IPS DF 6.9 (cell line): ENCODE measurements at places on chromosomes 5 and 9.

DNA sequence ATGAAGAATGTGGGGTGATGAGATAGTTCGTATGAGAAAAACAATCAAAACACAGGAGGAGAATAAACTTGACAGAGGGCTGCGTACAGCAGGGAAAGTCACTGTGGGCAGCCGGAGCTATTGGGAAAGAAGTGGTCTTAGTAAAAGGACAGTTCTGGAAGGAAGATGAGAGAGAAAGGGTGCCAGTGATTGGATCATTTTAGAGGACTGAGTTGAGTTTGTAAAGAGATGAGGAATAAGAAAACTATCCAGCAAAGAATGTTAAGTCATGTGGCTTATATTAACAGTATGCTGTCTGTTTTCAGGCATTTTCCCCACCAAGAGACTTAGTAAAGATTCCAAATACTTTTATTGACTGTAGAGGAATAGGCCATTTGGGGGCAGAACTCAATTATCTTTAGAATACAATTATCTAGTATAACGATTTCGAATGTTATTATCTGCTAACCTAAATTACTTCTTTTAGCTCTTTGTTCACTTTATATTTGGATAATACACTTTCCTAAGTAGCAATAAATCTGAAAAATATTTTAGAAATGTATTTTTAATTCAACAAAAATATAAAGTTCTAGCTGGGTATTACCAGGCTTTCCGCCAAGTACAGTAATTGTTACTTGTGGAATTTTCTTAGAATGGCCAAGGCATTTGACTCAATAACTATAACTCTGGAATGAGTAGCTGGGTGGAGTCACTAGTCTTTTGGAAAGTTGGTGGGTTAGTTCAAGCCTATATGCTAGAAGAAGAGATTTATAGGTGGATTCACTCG is 15.5 kb upstream of the LOX start:
- no peak for DNase-seq

DNA sequence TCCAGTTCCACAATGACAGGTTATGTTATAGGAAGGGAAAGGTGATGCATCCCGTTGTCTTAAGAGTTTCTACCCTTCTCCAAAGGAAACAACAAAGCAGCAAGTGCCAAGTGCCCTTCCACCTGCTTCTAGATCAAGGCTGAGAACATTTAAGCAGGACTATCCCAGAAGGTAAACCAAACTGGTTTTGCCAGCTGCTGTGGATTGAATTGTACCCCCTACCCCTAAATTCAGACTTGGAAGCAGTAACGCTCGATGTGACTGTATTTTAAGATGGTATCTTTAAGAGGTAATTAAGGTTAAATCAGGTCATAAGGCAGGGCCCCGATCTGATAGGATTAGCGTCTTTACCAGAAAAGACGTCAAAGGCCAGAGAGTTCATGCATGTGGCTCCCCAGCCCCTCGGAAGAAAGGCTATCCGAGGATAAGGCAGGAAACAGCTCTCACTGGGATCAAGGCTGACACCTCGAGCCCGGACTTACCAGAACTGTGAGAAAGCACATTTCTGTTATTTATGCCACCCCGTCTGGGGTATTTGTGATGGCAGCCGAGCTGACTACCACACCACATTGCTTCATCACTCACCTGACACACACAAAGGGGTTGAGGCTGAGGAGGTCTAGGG is 179.1 kb upstream of the RAI14 start:
- no peak for DNase-seq

DNA sequence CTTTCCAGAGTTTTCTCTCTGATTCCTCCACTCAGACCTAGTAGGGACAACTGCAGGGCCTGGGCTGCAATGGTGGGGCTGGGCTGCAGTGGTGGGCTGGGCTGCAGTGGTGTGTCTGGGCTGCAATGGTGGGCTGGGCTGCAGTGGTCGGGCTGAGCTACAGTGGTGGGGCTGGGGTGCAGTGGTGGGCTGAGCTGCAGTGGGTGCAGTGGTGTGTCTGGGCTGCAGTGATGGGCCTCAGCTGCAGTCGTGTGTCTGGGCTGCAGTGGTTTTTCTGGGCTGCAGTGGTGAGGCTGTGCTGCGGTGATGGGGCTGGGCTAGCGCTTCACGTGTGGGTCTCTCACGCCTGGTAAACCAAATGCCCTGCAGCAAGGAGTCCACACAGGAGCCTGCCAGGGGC is 27.4 kb downstream of the ABO start:
- DNase-seq: no peak

DNA sequence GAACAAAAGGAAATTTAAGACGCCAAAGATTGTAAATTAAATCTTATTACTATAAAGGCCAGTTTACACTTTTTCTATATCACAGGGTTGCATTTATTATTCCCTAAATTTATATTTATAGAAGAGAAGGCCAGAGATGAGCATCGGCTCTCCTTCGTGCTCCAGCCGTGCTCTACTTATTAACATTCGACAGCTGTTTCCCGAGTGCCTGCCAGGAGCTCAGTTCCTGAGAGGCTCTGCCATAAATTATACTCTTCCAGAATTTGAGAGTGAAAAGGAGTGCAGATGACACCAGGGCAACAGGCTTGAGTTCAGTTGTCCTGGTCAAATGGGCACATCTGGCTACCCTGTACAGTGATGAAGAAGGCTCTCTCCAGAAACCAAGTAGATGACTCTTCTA is 70.1 kb downstream of the PCSK5 start:
- no peak for DNase-seq

DNA sequence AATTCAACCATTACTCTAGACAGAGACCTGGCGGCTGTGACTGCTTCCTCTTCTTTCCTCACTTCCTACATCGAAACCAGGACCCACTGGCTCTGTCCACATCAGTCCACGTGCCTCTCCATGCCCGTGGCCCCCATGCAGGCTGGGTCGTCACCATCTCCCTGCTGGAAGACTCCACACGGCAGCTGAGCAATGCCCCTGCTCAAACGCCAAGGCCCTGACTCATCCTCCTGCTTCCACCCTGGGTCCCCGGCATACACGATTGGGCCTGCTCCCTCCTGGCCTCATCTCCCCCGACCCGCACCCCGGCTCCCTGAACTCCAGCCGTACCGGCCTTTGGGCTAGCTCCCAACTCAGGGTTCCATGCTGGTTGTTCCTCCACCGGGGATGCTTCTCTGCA is 67.2 kb upstream of the IER5L start:
- no peak for DNase-seq

GRCh38 chr5:55033568-55033967 is 9.5 kb downstream of the GZMK start:
- DNase-seq: no peak

GRCh38 chr5:133113331-133114061 is 61.7 kb downstream of the HSPA4 start:
- no peak for DNase-seq

DNA sequence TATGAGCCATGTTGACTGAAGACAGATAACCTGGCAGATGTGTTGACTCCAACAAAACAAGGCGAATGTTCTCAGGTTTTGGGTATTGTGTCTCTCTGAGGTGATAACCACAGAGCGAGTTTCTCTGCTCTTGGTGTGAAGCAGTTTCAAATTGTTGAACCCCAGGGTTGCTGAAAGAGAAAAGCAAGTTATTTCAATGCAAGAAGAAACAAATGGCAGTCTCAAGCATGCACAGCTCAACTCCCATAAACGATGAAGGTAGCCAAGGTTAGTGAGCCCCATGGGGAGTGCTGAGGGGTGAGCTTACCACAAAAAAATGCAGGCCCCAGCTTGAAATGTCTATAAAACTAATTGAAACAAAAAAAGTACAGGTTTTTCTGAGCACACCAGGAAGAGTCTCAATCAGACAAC is 220.8 kb upstream of the DAPK1 start:
- DNase-seq: no peak

GRCh38 chr5:71978216-71978615 is 129.1 kb upstream of the MAP1B start:
- DNase-seq: no peak

DNA sequence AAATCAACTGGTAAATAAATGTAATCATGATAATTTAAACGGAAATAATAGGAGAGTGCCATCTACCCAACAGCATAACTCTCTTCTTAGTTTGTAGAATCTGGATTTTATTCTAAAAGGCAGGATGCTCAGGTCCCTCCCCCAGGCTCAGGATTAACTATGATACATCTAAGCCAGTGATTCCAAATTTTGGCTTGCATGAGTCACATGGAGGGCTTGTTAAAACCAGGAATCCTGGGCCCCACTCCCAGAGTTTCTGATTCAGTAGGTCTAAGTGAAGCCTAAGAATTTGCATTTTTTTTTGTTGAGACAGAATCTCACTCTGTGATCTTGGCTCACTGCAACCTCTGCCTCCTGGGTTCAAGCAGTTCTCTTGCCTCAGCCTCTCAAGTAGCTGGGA is 62.3 kb upstream of the ZFR start:
- no peak for DNase-seq

DNA sequence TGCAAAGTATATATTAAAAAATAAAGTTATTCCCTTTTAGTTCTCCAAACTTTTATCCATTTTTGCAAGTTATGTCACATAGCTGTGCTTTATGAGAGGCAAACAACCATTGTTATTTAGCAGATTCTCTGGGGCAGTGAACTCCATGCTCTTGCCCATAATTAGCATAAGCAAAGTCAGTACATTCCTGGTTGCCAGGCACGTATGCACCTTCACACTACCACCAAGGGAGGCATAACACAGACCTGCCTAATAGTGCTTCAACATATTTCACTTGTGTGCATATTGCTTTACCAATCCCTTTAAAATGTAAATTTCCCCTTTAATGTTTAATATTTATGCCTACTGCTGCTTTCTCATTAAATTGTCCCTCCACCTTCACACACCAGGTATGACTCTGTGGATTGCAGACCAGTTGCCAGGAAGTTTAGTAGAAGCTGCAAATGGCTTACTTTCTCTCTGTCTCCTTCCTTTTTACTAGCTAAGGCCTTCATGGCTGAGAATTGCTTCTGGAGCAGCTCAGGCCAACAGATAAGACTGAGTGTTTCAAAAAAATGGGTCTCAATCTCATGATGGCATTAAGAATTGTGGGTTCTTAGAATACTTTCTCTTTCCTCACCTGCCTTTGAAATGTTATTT is 388.2 kb downstream of the PRR16 start:
- no peak for DNase-seq
